Hematopoietic multipotent progenitor cell treated with erythropoietin and hydrocortisone succinate and interleukin-3 and kit ligand, for 6 days (in vitro differentiated cells): ENCODE measurements at places on chromosomes 2 and 18.
A peak's percentile ranks its signal among the peaks of the same experiment; 100 is the strongest.

DNA sequence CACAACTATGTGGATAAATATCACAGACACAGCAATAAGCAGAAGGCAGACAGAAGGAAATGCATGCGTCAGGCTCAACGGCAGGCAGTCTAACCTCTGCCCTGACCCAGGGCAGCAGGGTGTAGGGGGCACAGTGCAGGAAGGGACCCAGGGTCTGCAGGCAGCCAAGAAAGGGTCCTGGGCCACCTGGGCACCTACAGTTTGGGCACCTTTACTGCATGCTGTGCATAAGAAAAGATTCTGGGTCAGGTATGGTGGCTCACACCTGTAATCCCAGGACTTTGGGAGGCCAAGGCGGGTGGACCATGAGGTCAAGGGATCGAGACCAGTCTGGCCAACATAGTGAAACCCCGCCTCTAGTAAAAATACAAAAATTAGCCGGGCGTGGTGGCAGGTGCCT is 17.7 kb downstream of the PASK start:
- DNase-seq = no peak

DNA sequence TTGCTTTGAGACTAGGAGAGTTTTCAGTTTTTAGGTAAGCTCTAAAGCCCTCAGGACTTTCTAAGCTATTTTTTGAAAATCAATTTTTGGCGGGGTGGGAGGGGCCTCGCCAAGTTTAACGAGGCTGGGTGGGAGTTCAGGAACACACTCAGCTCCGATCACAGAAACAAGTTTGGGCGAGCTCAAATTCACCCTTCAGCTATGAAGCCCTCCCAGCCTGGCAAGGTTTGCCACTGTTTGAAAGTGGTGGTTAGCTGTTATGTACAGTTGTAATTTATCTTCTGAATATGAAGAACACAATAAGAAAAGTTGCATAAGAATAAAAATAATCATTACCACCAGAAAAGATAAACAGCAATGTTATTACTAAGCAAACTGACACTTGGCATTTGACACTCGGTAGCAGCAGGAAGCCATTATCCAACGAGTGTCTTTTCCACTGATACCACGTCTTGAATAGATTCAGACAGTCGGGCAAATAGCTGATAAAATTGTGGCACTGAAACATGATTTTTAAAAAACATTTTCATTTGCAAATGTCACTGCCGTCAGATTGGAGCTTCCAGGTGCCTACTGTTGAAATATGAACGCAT is 59.8 kb downstream of the KCTD1 start:
- DNase-seq = no peak

DNA sequence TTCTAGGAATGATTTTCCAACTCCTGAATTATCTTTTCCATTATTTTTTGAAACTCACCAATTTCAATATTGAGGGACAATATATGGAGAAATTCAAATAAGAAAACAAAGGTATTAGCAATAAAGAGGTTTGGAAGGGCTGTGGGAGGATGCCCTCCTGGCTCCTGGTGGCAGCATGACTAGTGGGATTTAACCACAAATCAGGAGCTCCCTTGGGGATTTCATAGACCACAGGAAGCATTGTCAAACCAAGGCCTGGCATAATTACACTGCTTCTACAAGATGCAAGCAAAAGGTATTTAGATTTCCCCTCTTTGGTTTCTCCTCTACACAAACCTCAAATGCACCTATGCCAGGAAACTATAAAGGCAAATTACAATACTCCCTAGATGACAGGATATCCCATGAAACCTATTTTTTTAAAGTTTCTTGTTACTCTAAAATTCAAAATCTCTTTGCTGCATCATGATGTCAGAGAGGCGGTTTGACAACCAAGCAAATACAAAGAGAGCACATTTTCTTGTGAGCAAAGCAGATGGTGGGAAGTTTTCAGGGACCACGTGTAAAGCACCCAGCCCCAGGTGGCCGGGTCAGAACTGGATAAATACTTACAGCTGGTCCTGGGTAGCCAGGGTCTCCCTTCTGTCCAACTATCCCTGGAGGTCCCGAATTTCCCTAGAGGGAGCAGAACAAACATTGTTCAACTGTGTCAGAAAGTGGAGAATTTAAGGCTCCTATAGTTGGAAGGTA is 67.9 kb downstream of the COL6A3 start:
- DNase-seq = no peak

- DNase-seq = no peak
Observed at GRCh38 chr2:157442636-157443035, 1.3 kb downstream of the CYTIP start.

GRCh38 chr2:138950486-138950885 is 170.3 kb upstream of the NXPH2 start:
- DNase-seq = no peak

GRCh38 chr2:18903750-18904149 is 314.4 kb upstream of the NT5C1B start:
- no peak for DNase-seq

DNA sequence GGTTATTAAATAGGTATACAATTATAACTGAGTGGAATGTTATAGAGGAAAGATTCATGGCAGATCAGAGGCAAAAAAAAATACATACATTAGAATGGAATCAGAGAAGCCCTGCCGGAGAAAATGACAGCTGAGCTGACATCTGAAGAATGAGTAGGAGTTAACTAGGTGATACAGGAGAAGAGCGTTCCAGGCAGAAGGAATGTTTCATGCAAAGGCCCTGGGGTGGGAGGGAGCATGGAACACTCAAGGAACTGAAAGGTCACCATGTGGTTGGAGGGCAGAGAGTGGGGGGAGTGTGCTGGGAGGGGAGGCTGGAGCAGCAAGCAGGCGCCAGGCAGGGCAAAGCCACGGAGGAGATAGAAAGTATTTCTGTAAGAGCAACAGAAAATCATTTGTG is 31.6 kb upstream of the CDK5R2 start:
- no peak for DNase-seq

GRCh38 chr2:59684771-59685166 is 868.7 kb downstream of the BCL11A start:
- DNase-seq = no peak

DNA sequence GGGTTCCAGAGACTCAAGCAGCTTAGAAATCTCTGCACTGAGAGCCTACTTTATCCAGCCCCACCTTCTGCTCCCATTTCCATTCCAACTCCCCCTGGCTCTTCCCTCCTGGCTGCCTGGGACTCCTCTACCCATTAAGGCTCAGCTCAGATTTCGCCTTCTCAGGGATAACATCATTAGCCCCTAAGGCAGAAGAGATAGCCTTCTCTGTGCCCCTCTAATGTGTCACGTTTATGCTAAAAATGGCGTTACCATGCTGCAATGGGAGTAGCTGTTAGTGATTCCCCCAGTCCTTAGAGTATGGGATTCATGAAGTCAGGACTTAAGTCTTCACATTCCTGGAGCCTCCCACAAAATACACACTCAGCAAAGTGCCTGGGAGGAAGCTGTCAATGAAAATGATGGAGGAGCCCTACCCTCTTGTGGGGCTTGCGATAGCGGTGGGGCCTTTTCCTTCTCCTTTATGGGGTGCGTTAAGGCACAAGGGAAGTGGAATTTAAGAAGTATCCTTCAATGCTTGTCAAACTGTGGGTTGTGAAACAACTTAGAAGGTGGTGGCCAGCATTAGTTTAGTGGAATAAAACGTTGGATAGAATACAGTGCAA is 144.7 kb upstream of the COPS8 start:
- no peak for DNase-seq

DNA sequence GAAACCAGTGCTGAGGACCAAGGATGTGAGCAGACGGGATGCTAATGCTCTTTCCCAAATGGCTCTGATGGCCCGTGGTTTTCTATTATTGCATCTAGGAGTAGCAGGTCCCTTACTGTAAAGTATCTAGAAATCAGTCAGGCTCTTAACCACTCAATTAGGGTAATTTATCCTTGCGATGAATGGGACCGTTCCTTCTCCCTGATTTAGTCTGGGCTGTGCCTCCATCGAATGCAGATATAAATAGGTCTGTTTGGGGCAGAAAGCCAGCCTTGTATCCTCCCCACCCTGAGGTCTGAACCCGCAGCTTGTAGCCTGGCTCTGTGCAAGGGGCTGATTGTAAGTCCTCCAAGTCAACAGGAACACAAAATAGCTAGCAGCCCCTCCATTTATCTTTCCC is 9.5 kb upstream of the SMARCAL1 start:
- DNase-seq = no peak

GRCh38 chr18:50749421-50749820 is 70.4 kb downstream of the MRO start:
- DNase-seq = no peak

- DNase-seq = no peak
Observed at GRCh38 chr2:238424313-238424700, 2.4 kb upstream of the ASB1 start.

DNA sequence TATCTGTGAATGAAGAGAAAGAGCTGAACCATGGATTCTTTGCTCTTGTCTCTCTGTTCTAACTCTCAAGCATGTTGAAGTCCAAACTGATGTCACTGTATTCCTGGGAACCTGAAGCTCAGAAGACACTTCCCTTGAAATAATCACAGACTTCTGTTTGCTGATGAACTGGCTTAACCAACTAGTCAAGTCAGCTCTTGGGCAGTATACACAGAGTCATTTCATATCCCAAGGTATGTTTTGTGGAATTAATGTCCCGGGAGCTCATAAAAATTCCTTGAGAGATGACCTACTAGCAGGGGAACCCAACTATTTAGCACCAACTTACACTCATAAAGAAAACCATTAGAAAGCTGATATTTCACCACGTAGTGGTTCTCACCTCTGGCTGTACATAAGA is 156.6 kb downstream of the NR4A2 start:
- no peak for DNase-seq

DNA sequence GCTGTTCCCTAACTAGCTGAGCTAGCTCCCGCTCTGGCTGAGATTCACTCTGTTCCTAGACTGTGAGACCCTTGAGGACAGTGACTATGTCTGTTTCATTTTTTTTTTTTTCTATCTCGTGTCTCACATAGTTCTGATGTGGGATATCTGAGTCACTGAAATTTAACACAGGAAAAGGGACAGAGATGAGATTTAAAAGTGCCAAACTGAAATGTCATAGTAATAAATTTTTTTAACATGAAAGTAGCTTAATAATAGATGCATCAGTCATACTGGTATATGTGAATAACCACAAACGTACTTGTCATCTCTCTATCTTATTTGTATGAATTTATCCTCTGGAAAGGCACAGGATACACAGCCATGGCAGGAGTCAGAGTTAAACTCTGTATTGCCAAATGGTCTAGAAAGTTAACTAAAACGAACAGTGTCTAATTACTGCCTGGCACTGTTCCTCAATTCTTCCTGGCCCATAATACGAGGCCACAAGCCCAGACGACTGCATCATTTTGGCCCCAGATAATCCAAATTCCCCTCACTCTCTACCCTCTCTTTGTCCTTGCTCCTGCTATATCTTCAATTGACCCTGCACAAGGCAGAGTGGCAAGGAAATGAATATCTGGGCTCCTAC is 87.5 kb downstream of the SATB2 start:
- DNase-seq = no peak

- DNase-seq = peak; percentile 42
Observed at GRCh38 chr2:127080938-127081755, 25.8 kb downstream of the BIN1 start.

DNA sequence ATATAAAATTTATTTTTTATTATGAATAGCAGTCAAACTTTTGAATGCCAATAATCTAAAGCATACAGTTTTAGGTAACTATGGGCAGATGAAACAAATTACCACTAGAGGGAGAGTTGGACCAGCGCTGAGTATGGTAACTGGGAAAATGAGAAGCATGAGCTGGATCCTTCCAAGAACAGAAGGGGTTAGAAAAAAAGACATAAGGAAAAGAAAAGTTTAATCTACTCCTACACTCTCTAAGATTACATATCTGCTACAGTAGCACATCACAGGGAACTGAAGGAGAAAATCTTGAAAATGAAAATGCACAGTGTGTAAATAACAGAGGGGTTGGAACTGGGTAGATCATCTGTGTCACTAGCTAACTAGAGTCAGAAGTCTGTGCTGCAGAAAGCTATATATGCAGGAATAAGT is 15.5 kb downstream of the REG3G start:
- DNase-seq = peak; percentile 67

DNA sequence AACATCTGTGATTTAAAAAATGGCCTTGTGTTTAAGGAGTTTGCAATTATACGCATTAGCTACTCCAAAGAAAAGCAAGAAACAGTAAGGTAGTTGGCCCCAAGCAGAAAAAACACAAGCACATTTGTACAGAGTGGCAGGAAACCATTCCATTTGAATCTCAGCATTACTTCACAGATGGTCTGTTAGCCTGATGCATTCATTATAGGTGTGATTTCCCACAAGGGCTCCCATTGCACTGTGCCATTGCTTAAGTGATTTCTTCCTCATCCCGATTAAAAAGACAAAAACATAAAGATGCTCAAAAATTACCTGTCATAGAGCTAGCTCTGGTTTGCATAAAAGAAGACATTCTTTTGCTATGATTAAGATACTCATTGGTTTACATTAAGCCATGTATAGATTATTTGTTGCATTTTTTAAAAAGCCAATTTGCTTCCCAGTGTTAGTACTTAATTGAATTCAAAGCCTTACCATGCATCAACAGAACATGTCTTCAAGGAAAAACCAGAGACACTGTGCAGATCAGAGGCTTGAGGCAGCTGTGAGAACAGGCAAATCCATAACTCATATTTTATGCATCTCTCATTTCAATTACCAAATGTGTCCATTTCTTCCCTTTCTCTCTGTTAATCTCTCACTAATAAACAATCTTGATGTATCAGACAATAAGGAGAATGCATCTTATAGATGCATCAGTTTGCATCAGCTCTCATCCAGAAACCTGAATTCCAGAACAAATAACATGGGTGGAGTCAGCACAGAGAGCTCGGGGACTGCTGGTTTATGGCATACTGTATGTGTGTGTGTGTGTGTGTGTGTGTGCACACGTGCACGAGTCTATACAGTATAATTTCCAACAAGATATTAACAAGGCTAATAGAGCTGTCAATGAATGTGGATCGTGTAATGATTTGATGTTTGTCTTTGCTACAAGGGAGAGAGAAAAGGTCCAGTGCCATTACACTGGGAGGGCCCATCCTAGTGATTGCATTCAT is 558.6 kb upstream of the HS6ST1 start:
- no peak for DNase-seq

- peak; percentile 52 for DNase-seq
Observed at GRCh38 chr2:241300000-241300399, 15.5 kb downstream of the HDLBP start.

- DNase-seq = no peak
Observed at GRCh38 chr2:111522231-111522768, 361.7 kb downstream of the ANAPC1 start.
